ENCODE measurements at places on chromosomes 11 and 22.

- no peak for DNase-seq
These were observed 13.7 kb downstream of the ELF5 start for GRCh38 chr11:34499719-34500500.

GRCh38 chr11:846496-847098 lies 3.9 kb downstream of the TSPAN4 start:
- no peak for DNase-seq

- peak; percentile 49 for DNase-seq
These were observed 4.0 kb downstream of the OR51E1 start for GRCh38 chr11:4647766-4648165.

DNA sequence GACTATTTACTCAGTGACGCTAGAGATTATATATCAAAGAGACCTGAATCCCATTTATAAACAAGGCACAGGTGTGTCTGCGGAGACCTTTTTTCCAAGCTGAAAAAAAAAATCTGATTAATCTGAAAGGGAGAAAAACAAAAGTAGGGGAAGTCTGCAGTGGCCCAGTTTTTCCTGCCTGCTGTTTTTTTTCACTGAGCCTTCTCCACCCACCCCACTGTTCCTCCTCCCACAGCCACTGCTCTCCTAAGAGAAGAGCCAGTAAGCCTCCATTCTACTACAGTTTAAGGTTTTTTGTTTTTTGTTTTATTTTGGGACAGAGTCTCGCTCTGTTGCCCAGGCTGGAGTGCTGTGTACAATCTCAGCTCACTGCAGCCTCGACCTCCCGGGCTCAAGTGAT lies 18.4 kb downstream of the ARFGAP2 start:
- DNase-seq = no peak

DNA sequence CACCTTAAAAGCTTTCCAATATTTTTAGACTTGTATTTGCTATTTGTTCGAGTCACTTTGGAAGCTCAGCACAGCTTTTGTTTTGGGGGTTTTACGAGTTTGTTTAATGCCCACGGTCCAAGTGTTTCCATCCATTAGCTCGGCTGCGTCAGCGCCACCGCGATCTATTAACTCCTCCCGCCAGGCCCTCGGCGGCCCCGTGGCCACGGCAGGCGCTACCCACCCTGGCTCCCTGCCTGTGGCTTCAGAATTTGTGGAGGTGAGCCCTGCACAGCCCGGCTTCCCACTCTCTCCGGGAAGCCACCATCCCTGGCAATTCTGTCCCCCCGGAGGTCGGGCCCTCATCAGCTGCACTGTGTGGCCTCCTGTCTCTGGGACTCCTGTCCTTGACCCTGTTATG lies 648.5 kb downstream of the BRD1 start:
- no peak for DNase-seq

DNA sequence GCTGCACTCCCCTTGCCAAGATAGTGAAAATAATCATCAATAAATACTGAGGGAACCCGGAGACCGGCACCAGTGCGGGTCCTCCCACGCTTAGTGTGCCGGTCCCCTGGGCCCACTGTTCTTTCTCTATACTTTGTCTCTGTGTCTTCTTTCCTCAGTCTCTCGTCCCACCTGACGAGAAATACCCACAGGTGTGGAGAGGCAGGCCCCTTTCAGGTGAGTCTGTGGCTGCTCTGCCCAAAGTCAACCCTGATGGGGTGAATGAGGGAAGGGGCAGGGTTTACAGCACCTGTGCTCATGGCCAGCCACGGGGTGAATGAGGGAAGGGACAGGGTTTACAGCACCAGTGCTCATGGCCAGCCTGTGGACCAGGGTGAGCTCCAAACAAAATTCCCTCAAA lies 4.7 kb downstream of the BET1L start:
- DNase-seq = no peak

DNA sequence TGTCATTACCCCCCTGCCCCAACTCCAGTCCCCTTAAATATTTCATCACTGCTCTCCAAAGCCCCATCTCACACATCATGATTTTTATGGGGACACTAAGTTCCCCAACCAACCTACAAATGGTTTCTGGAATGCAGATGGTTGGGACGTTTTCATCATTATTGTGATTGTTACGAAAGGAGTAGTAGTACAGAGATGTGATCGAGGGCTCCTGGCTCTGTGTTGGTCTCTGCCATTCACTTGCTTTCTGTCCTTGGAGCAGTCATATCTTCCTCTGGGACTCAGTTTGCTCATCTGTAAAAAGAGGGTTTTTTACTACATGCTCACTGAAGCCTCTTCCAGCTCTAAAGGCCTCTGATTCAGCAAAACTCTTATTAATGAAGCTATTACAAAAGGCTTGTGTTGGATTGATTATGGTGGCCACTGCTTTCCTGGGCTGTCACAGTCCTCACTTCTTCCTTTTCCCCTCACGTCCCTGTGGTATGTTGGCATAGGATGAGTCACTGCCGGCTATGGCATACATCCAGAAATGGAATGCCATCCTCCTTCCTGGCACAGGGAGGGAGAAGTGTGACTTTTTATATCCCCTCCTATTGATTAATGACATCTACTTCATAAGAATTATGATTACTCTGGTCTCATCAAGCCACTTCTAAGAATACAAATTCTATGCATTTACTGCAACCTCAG lies 593.7 kb downstream of the METTL15 start:
- no peak for DNase-seq

DNA sequence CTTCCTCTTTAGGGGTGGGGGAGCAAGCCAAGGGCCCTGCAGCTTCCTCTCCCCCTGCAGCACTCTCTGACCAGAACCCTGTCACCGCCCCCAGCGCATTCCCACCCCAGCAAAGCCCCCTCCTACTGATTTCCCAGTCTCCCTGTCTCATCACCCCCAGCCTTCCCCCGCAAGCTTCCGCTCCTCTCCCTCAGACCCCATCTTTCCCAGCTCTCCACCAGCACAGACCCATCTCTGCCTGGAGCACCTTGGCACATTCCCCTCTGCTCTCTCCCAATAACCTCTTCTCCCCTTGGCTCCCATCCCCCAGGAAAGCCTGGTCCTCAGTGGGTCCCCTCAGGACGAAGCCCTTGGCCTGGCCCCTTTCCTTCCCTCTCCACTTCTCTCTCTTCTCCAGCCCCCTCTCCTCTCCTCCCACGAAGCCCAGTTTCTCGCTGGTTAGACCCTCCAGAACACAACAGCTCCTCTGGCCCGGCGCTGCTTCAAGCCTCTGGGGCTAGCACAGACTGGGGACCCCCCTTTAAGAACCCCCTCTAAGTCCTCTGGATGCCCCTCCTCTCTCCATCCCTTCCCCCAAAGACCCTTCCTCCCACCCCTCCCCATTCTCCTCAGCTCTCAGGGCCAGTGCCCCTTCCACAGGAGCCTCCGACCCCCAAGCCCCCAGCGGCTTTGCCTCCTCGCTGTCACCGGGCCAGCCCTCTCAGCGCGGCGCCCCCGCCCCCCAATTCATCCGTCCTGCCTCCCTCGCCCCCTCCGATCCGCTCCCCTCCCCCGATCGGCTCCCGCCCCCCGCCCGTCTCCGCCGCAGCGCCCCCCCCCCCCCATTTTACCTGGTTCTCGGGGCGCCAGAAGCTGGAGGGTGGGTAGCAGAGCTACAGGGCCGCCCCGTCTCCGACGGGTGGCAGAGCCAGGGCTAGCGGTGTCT lies 594 bp downstream of the NRXN2 start:
- DNase-seq = no peak

- no peak for DNase-seq
These were observed 8.8 kb downstream of the ARHGAP42 start for GRCh38 chr11:100695911-100696310.

- DNase-seq = no peak
These were observed 83.1 kb upstream of the GDPD4 start for GRCh38 chr11:77384571-77384970.

- no peak for DNase-seq
These were observed 20.1 kb downstream of the KMT5B start for GRCh38 chr11:68193018-68193417.

DNA sequence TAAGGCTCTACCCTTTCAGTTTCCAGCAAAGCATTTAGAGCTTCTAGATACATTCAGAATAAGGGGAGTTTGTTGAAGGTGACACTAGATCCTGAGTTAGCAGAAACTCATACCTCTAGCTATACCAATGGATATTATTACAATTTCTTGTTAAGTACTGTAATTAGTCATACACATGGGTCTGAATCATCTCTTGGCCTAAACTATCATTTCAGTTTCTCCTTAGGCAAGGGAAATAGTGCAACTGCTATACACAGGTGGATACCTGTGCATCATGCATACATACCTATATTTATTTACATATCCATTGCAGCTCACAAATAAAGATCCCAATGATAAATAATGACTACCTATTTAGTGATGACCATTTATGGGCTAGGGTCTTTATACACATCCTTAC lies 45.1 kb upstream of the PAX6 start:
- no peak for DNase-seq

GRCh38 chr11:68216171-68216938 lies 3.3 kb upstream of the KMT5B start:
- no peak for DNase-seq

DNA sequence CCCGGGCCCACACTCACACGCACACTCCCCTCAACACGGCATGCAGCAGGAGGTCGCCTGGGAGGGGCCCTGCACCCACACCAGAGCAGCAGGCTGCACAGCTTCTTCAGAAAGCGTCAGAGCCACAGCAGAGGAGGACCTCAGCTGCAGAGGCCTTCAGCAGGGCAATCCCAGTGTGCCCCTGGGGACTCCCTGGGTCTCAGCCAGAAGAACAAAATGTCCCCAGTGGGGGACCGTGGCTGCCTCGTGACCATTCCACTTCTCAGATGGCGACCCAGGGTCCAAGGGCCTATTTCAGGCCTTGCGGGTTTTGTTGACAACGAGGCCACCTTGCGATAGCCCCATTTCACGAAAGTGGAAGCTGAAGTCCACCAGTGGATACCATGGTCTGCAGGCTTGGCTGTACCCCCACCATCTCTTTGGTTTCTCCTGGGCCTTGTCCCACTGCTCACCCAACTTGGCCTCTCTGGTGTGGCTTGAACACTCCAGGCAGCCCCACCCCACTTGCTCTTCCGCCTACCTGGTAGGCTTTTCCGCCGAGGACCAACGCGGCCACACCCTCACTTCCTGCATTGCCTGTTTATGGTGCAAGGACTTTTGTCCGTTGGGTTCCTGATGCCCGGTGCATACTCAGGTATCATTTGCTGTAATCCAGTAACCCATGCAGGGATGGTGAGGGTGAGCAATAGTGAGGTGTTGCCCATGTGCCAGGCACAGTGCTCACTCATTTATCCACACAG lies 38.1 kb downstream of the MB start:
- DNase-seq = no peak

- DNase-seq = no peak
These were observed 128.0 kb upstream of the ANO1 start for GRCh38 chr11:69950120-69950519.

DNA sequence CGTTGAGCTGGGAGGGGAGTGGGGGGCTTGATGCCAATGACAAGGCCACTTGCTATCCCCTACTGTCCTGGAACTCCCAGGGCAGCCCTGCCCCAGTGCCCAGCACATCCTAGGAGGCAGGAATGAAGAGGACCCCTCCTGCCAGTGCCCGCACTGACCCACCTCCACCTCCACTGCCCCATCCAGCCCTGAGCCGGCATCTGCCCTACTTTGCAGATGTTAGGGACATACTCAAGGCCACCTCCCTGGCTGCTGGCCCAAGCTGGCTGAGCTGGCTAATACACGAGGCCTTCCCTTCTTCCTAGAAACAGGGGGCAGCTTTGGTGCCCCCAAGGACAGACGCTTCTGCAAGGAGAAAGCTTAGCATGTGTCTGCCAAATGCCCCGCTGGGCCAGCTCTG lies 10.8 kb downstream of the DHCR7 start:
- DNase-seq = no peak

DNA sequence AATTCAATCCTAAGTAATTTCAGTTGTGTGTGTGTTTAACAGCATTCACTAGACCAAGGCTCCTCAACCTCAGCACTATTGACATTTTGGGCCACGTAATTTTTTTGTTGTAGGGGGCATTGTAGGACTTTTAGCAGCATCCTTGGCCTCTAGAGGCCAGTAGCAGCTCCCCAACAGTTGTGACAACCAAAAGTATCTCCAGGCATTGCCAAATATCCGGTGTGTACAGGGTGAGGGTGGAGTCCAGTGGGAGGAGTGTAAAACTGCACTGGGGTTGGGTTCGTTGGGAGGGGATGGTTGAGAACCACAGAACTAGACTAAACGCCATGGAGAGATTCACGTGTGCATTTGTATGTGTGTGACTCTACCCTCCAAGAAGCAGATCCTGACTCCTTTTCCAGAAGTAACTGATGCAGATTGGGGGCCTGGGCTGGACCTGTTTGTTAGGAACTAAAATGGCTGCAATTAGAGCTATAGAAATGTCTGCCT lies 5.9 kb upstream of the PHF21A start:
- peak; percentile 40 for DNase-seq

- DNase-seq = no peak
These were observed 24.2 kb downstream of the RTN3 start for GRCh38 chr11:63705526-63705925.

- DNase-seq = peak; percentile 50
These were observed 47.5 kb upstream of the TCF20 start for GRCh38 chr22:42317691-42318547.

- DNase-seq = no peak
These were observed 2.6 kb downstream of the BMAL1 start for GRCh38 chr11:13280092-13280722.

- DNase-seq = no peak
These were observed 173.7 kb upstream of the SORL1-AS1 start for GRCh38 chr11:121626507-121626875.

DNA sequence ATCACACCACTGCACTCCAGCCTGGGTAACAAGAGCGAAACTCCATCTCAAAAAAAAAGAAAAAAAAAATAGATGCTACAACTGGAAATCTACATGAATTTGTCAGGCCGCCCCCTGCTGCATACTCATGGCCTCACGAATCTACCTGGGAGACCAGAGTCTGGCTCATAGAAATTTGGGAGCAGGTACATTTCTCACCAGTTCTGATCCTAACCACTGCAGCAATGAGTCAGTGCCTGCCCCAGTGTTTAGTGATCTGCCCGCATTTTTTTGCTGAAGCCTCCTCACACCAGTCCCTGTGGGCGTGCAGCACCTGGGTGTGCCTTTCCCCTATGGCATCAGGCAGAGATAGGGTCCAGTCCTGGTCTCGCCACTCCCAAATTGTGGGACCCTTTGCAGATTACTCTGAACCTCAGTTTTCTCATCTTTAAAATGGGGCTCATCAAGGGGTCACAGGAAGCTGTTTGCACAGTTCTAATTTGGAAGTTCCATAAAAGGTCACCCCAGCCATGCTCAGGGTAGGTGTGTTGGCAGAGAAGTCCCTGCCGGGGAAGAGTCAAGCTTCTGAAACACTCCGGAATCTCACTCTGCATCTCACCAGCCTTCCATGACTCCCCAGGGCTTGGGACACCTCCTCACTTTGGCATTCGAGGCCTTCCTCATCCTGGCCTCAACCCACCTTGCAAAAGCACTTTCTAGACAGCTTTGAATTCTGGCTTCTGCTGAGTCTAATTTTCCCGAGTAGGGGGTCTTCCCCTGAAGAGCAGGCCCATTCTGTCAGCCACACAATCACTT lies 39.3 kb upstream of the LINC01488 start:
- no peak for DNase-seq
